ENCODE measurements at places on chromosomes 7 and 10. TPM values are rescaled to one million over a fixed set of nuclear protein-coding genes. Genes with fewer than 3 reads are reported as not detected.

DNA sequence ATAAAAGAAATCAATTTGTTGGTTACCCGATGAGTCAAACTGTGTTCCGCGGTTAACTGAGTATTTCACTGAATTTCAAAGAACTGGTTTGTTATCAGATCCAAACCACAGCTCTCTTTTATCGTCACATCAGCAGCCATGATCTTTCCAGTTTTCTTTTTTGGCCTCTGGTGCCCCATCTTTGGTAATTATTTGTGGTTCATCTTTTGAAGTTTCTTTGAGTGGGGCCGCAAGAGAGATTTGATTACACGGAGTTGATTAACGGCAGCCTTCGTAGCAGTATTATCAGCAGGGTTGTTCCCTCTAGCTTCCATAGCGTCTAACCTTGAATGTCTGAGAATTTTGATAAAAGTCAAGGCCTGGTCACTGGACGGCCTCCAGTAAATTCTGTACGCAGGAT, 154.9 kb upstream of the TNRC18 start:
- no peak for DNase-seq

- DNase-seq: no peak
Measured at GRCh38 chr7:39071116-39071515, 93.4 kb downstream of the POU6F2 start.

The GRID2IP gene
- 0.31 TPM for total RNA-seq

DNA sequence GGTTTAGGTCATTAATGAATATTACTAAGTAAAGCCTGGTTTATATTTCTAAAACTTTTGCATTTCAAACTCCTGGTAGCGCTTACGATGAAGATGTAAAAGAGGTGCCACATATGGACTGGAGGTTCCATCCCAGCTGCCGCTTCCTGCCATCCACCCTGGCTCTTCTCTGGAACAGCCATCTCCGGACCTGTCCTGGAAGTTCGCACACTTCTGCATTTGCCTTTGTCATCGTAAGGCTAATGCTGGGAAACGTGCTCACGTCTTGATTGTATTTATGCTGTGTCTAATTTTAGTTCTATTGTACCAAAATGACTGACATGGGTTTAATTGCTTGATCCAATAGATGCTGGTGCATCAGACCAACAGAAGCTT, 103.1 kb downstream of the HIPK2 start:
- DNase-seq: no peak

The SHH gene
- 1.3 TPM for total RNA-seq

- DNase-seq: no peak
Measured at GRCh38 chr10:93300288-93300917, 181.7 kb downstream of the MYOF start.

The CFAP46 gene
- 0.41 TPM for total RNA-seq

- peak; percentile 49 for DNase-seq
Measured at GRCh38 chr7:30859940-30860496, 51.6 kb upstream of the AQP1 start.

DNA sequence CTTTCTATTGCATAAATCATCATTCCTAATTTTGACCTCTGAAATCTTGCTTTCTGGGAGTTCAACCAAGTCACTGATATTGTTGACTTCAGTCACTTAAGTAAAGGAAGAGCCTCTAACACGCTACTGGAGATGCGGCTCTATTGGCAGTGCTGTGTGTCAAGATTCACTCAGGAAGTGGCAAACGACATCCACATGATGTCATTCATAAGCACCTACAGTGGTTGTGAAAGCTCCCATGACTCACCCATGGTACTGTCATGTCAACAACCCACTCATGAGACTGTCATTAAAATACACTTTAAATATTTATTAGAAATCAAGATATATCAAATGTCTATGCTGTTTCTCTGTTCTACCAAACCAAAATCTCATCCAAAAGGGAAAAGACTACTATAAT, 52.5 kb upstream of the LHFPL3 start:
- no peak for DNase-seq

DNA sequence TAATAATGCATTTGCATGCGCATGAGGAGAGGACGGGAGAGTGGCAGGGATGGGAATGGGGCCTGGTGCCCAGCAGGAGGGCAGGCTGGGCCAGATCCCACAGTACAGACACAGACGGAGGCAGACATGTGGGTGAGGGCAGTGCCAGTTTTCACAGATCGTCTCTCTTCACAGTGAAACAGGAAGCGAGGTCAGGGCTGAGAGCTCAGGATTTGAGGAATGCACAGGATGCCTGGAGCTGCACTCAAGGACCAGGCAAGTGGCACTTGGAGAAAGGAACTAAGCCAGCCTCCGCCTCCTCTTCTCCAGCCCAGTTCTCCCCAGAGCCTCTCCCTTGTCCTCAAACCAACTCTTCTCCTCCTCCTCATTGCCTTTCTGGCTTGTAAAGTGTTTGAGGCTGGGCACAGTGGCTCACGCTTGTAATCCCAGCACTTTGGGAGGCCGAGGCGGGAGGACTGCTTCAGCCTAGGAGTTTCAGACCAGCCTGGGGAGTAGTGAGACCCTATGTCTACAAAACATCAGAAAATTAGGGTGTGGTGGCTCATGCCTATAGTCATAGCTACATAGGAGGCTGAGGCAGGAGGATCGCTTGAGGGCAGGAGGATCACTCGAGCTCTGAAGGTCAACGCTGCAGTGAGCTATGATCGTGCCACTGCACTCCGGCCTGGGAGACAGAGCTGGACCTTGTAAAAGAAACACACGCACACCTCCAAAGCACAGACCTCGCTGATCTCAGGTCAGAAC, 115.2 kb downstream of the HIP1 start:
- peak; percentile 41 for DNase-seq

The FBXO24 gene
- total RNA-seq: 1.2 TPM

GRCh38 chr10:14456870-14457266, 126.1 kb upstream of the FRMD4A start:
- DNase-seq: no peak

GRCh38 chr10:89836840-89837164, 135.4 kb downstream of the KIF20B start:
- DNase-seq: no peak

DNA sequence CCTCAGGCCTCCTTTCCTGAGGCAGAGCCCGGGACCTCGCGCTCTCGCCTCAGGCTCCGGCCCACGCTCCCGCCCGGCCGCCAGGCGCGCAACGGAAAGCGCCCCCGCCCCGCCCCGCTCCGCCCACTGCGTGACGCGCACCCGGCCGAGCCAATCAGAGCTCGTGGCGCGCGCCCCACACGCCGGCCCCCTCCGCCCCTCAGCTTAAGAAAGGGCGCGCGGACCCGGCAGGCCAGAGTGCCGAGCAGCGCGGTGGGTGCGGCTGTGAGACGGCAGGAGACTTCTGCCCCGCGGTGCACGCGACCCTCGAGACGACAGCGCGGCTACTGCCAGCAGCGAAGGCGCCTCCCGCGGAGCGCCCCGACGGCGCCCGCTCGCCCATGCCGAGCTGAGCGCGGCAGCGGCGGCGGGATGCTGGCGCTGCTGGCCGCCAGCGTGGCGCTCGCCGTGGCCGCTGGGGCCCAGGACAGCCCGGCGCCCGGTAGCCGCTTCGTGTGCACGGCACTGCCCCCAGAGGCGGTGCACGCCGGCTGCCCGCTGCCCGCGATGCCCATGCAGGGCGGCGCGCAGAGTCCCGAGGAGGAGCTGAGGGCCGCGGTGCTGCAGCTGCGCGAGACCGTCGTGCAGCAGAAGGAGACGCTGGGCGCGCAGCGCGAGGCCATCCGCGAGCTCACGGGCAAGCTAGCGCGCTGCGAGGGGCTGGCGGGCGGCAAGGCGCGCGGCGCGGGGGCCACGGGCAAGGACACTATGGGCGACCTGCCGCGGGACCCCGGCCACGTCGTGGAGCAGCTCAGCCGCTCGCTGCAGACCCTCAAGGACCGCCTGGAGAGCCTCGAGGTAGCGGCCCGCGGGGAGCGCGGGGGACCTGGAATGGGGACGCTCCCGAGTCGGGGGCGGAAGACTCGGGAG, at the start of gene NPTX2:
Gene NPTX2 (plus strand): TSS at position 235 of the 909 bp plus-strand sequence. CDS start 177 bp downstream, at position 412.
- peak; percentile 80 for DNase-seq

DNA sequence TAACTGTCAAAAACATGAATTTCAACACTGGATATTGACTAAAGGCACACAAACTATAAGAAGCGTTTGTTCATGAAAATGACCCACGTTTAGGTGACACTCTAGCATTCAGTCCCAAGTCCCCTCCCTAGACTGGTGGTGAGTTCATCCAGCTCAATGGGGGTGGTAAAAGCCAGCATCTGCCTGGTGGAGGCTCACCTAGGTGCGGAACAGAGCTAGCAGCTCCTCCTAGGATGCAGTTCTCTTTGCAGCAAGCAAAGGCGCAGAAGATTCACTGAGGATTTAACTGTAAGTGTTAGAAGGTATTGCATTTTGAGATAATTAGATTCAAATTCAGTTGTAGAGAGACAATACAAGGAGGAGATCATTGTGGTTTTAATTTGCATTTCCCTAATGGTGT, 87.6 kb downstream of the VSTM2A start:
- no peak for DNase-seq

DNA sequence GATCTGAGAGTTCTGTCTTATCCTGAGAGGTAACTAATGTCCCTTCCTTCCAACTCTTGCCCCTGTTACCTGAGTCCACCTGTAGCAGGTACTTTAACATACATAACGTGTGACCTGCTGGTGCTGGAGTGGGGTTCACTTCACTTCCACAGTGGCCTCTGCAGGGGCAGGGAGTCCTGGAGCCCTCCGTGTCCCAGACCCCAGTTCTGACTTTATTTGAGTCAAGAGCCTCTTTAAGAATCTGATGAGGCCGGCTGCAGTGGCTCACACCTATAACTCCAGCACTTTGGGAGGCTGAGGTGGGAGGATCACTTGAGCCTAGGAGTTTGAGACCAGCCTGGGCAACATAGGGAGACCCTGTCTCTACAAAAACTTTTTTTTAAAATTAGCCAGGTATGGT, 117.0 kb upstream of the RET start:
- DNase-seq: no peak

DNA sequence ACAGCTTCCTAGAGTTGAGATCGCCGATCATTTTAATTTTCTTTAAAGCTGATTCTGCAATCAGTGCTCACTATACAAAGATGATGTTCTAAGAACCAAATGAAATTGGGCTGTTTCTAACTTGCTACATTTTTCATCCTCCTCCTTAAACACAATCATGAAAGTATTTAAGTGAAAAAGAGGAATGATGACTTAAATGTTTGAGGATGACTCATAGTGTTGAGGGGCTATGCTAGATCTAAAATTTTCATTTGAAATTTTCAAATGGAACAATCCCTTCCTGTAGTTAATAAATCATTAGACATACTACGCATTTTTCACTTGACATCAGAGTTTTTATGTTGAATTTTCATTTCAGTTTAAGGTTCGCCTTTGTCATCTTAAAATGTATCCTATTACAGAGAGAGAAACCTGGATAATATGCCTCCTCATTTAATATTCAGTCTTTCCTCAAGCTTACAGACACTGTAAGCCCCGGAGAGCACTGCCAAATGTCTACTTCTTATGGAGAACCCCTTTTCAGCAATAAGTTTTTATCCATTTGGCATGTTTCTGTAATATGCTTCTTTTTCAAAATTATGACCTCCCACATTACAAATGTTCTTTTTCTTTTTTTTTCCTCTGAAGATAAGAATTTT, 499.6 kb downstream of the MAGI2 start:
- DNase-seq: no peak

DNA sequence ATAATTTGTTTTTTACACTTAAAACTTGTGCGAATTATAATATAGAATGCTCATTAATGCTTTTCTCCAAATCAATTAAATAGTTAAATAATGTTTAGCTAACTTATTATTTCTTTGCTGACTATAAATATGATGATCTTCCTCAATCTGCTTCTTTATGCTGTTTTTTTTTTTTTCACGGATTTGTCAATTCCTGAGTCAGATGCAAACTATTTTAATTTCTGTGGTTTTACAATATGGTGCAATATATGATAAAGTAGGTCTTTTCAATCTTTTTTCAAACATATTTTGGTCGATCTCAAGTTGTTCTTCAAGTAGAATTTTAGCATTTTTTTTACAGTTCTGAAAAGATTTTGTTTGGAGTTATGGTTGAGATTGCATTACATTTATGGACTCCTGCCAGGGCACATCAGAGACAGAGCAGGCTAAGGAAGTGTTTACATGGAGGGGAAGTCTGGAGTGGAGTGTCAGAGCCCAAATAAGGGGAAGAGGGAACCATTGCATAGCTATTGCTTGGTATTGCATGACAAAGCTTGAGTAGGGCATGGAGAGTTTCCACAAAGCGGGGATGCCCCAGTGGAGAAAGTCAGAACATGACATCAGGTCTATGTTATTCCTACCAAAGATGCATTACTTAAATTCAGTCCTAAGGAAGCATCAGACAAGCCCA, 204.4 kb downstream of the OTUD1 start:
- DNase-seq: peak; percentile 22

- peak; percentile 40 for DNase-seq
Measured at GRCh38 chr10:61786728-61787127, 114.8 kb upstream of the ARID5B start.

DNA sequence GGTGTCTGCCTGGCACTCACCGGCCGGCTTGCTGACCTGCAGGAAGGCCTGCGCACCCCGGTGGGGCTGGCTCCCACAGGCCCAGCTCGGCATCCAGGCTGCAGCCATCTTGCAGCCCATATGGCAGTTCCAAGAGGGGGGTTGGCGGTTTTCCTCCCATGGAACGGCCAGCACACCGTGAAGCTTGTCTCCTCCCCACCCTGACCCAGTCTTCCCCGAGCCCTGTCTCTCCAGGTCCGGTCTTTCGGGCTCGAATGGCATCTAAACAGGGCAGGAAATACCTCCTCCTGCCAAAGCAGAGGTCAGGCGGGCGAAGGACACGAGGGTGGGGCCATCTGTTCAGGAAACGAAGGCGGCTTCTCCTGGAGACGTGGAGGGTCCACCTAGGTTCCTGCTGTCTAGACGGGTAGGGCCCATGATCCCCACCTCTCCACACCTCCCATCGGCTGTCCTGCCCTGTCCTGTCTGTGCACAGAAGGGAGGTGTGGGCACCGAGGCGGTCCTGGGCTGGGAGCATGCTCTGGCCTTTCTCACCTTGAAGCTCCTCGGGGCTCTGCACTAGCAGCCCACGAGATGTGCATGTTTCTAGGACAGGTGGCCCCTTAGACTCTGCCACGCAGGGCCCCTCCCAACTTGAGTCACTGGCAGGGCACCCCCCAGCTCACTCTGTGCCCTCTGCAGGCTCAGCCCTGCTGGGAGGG, 113.7 kb upstream of the DIP2C start:
- DNase-seq: no peak

The HYCC1 gene
- 40.4 TPM for total RNA-seq

DNA sequence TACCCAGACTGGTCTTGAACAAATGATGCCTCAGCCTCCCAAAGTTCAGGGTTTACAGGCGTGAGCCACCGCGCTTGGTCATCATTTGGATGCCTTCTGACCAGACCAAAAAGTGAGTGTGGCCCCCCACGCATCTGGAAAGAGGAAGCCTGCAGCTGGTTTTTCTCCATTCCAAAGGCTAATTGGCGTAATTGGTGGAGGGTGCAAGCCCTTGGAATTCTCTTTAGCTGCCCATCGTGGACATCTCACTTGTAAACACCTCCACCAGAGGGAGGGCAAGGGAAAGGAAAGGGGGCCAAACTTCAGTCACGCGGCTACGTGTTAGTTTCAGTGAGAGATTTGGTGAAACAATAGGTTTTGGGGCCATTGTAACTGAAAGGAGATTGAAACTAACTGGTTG, 4.1 kb upstream of the ARHGAP21 start:
- no peak for DNase-seq

The PDK4 gene
- 48.6 TPM for total RNA-seq

GRCh38 chr7:123665896-123666295, 10.2 kb downstream of the LMOD2 start:
- DNase-seq: no peak
